ENCODE measurements at places on chromosomes 13 and 19. TPM values are rescaled to one million over a fixed set of nuclear protein-coding genes. Genes with fewer than 3 reads are reported as not detected.

- DNase-seq: peak; percentile 12
These were observed 37.6 kb downstream of the SOX21 start for GRCh38 chr13:94674609-94675348.

GRCh38 chr13:97125810-97126738 lies 96.1 kb upstream of the MBNL2 start:
- no peak for DNase-seq

NLRP7 gene
- not detected for total RNA-seq

ATP5F1D gene
- total RNA-seq: 69.8 TPM

- DNase-seq: no peak
These were observed 147.5 kb upstream of the OBI1 start for GRCh38 chr13:78806457-78806856.
